Spleen (tissue), 13 donors: ENCODE measurements at places on chromosomes 2 and 18. TPM values are rescaled to one million over a fixed set of nuclear protein-coding genes. Genes with fewer than 3 reads are reported as not detected.

SPDYA gene
- polyA plus RNA-seq = 0.17 TPM

ST6GAL2 gene
- polyA plus RNA-seq = 0.02 TPM

TRIB2 gene
- polyA plus RNA-seq = 73.3 TPM

LIPG gene
- polyA plus RNA-seq = 0.24 TPM

MGAT4A gene
- 5.7 TPM for polyA plus RNA-seq

MBD1 gene
- 25.7 TPM for polyA plus RNA-seq

HOXD12 gene
- polyA plus RNA-seq = not detected

REG1A gene
- 2.2 TPM for polyA plus RNA-seq

SLC30A3 gene
- 0.16 TPM for polyA plus RNA-seq

NMUR1 gene
- polyA plus RNA-seq = 1.0 TPM

SMIM21 gene
- not detected for polyA plus RNA-seq

ZNF532 gene
- polyA plus RNA-seq = 5.2 TPM

LRRTM4 gene
- 0.09 TPM for polyA plus RNA-seq

MARCHF4 gene
- not detected for polyA plus RNA-seq

ZSWIM2 gene
- polyA plus RNA-seq = not detected

RAPH1 gene
- polyA plus RNA-seq = 2.7 TPM

EDAR gene
- polyA plus RNA-seq = 0.18 TPM

UGT1A6 gene
- not detected for polyA plus RNA-seq

SLC9A4 gene
- polyA plus RNA-seq = not detected

CD226 gene
- polyA plus RNA-seq = 0.91 TPM

CNDP1 gene
- polyA plus RNA-seq = 0.17 TPM

POTEI gene
- not detected for polyA plus RNA-seq

TNFRSF11A gene
- 0.29 TPM for polyA plus RNA-seq

MLPH gene
- 0.09 TPM for polyA plus RNA-seq

SCN3A gene
- polyA plus RNA-seq = 1.3 TPM
